8988T (cell line): ENCODE measurements at places on chromosomes 1 and 21.

DNA sequence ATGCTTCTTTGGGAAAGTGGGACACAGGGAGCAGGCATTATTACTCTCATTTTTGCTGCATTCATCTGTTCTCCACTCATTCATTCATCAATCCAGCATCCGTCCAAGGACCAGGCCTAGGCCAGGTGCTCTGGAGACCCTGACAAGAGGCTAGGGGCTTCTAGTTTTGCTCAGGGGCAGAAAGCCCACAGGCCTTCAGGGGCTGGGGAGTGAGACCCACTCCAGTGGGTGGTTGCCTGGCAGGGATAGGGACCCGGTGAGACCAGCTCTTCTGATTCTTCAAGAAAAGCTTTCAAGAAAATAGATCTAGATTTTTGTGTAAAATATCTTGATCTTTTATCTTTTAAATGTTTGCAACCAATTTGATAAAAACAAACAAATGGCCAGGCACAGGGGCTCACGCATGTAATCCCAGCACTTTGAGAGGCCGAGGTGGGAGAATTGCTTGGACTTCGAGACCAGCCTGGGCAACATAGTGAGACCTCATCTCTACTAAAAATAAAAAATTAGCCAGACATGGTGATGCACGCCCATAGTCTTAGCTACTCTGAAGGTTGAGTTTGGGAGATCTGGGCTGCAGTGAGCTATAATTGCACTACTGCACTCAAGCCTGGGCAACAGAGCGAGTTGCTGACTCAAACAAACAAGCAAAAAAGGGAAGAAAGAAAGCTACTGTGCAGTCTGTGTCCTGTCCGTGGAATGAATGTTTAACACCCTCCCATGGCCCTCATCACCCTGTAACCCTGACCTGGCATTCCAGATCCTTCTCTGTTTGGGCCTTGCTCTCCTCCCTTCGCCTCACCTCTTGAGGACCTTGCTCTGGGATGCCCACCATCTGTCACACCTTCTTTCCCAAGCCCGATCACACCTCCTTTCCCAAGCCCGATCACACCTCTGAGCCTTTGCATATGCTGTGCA is 17.3 kb upstream of the LRP8 start:
- DNase-seq: no peak

DNA sequence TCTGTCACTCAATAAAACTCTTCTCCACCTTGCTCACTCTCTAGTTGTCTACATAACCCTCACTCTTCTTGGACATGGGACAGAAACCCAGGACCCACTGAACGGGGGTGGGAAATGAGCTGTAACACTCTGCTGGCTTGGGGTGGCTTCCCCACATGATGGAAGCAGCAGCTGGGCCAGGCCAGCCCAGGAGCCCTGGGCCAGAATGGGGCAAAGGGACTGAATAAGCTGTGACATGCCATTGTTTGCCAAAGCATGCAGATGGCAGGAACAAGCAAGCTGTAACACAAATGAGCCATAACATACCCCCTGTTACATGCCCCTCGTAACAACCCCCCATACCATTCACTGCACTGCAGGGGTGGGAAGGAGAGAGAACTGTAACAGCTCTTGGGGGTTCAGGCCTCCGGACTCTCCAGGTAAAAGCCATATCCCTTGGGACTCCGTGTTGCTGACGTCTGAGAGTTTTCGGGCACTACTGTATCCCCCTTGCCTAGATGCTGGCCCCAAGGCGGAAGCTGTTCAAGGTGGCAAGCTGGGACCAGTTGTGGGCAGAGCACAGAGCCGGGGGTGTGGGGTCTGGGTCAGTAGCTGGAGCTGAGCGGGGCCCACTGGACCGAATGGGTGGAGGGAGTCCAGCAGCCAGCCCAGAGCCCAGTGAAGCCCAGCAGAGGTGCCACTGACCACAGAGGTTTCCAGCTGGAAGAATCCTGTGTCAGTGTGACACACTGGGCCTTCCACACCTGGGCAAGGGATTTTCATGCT is 56.1 kb upstream of the DMRTB1 start:
- DNase-seq: no peak

GRCh38 chr1:198933515-198934222 is 294.8 kb downstream of the PTPRC start:
- no peak for DNase-seq

DNA sequence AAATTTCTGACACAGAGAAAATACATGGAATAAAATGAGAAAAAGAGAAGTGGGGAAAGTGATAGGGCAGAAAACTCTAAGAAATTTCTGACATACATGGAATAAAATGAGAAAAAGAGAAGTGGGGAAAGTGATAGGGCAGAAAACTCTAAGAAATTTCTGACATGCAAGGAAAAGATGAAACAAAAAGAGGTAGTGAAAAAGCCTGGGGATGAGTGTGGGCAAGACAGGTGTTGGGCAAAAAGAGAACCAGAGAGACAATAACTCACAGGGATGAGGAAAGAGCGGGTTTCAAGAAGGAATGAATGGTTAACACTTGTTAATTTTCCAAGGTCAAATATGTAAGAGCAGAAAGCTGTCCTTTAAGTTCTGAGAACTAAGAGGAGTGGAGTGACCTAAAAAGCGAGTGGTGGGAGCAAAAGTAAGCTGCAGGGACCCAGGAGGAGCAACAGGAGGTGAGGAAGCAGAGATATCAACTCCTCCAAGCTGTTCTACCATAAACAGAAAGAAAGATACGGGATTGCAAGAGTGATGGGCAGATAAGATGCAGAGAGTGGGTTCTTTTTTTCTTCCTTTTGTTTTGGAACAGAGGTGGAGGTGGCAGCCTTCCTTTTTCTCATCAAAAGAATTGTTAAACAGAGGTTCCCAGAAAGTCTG is 29.9 kb upstream of the EXO1 start:
- no peak for DNase-seq

- no peak for DNase-seq
Measured at GRCh38 chr1:201895120-201895665, 6.5 kb downstream of the SHISA4 start.

DNA sequence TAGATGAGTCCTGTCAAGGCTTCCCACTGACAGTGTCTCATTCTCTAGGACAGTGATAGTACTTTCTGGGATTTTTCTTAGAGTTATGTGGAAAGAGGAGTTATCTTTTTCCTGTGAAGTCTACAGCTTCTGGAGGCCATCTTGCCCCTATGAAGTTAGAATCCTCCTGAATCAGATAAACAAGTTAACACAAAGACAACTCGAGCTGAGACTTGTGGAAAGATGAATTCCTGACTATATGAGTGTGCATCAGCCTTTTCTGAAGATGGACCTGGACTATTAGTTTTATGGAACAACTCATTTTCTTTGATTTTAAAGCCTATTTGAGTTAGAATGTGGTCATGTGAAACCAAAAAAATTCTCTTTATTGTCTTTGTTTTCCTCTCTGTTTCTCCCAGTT is 290.9 kb downstream of the LRRIQ3 start:
- DNase-seq: no peak

DNA sequence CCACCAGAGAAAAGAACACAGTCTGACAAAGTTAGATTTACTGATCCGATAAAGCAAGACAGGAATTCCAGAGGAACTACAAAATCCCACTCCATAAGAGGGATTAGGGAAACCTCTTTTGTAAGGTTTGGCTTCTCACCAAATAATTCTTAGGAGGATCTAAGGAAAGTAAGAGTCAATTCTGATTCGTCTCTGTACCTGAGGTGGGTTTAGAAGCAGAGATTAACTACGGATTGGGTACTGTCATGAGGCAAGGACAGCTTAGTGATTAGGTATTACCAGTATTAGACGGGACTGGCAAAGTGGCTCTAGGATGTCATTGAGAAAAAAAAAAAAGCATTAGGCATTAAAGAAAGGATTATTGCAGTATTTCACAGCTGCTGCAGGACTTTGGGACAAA is 371.7 kb upstream of the BRINP3 start:
- DNase-seq: no peak

GRCh38 chr1:244155661-244156060 is 104.6 kb downstream of the ZBTB18 start:
- DNase-seq: no peak

DNA sequence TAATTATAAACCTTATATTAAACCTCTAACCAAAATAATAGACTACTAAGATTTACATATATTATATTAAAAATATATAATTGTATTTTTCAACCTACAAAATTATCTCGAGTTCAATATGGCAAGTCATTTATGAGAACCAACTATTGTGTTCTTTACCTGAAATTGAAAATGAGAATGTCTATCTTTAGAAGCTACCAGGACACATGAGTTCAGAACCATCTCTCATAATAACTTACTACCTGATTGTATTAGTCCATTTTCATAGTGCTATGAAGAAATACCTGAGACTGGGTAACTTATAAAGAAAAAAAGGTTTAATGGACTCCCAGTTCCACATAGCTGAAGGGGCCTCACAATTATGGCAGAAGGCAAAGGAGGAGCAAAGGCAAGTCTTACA is 6.8 kb downstream of the HAO2 start:
- no peak for DNase-seq
